ENCODE measurements at places on chromosomes 2 and 18. TPM values are rescaled to one million over a fixed set of nuclear protein-coding genes. Genes with fewer than 3 reads are reported as not detected.

The ADGRF3 gene
- total RNA-seq, result 5.8 TPM

The DNAH6 gene
- 0.89 TPM for total RNA-seq

The CRYBA2 gene
- not detected for total RNA-seq

The ACVR1C gene
- total RNA-seq, result 0.73 TPM

The SERPINB13 gene
- not detected for total RNA-seq

The ERLEC1 gene
- total RNA-seq, result 20.9 TPM

The ANKRD30B gene
- not detected for total RNA-seq

DNA sequence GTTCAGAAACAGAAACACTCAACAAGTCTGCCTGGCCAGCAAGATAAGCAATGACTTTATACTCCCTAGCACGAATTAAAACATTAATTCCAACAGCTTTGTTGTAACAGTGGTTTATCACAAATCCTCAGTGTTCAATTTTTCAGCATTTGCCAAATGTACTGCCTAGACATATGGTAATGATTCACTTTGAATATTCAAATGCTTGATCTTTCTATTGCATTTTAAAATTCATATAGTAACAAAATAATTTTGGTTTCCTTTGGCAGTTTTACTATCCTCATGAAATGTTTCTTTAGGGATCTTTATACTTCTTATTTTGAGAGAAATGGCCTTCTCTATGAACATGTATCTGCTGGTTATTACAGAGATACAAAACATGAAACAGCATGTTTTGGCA lies 851.8 kb upstream of the NXPH2 start:
- no peaks in the 10 kb centered on the region for H3K36me3 ChIP-seq
- H3K27ac ChIP-seq, result no peak overlapping the region
- H3K4me3 ChIP-seq, result no peak overlapping the region

- peak overlapping the region; percentile 7 for H3K27ac ChIP-seq
- peak; percentile 48 for DNase-seq
- H3K4me1 ChIP-seq, result no peaks in the 10 kb centered on the region
- H3K36me3 ChIP-seq, result peaks cover 56% of the 10 kb centered on the region
- H3K4me3 ChIP-seq, result no peak overlapping the region
Observed at GRCh38 chr2:197011801-197012641, 85.5 kb upstream of the PGAP1 start.

- no peaks in the 10 kb centered on the region for H3K4me1 ChIP-seq
- H3K36me3 ChIP-seq, result no peaks in the 10 kb centered on the region
- no peak overlapping the region for H3K4me3 ChIP-seq
- H3K27ac ChIP-seq, result no peak overlapping the region
Observed at GRCh38 chr2:240957656-240958365, 40.6 kb upstream of the SNED1 start.

DNA sequence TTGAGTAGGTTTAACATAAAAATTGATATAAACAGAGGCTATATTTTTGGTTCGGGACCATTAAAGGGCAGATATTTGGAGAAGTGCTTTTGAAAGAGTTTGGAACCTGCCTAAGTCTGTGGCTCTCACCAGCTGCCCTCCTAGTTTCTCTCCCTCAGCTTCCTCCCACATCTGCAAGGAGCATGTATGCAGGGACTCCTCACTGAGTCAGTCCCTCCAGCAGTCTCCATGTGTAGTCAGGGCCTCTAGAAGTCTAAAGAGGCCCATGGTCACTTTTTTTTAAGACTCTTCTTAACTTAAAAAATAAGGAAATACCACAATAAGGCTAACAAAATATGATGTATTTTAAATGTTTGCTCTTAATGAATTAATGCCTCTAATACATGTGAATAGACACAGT lies 220.0 kb upstream of the TANK start:
- no peaks in the 10 kb centered on the region for H3K36me3 ChIP-seq
- H3K27me3 ChIP-seq, result no peaks in the 10 kb centered on the region
- DNase-seq, result no peak
- no peak overlapping the region for H3K4me3 ChIP-seq
- no peaks in the 10 kb centered on the region for H3K4me1 ChIP-seq

GRCh38 chr18:50298443-50299284 lies 11.2 kb upstream of the CXXC1 start:
- DNase-seq, result no peak
- H3K27me3 ChIP-seq, result peaks cover 38% of the 10 kb centered on the region
- no peak overlapping the region for H3K27ac ChIP-seq

GRCh38 chr18:58738322-58738721 lies 67.1 kb downstream of the MALT1 start:
- no peaks in the 10 kb centered on the region for H3K27me3 ChIP-seq
- peaks cover 60% of the 10 kb centered on the region for H3K36me3 ChIP-seq
- H3K27ac ChIP-seq, result no peak overlapping the region
- DNase-seq, result no peak
- H3K4me3 ChIP-seq, result no peak overlapping the region

- peaks cover 50% of the 10 kb centered on the region for H3K4me1 ChIP-seq
- H3K4me3 ChIP-seq, result peak overlapping the region; percentile 85
- peaks cover 7% of the 10 kb centered on the region for H3K36me3 ChIP-seq
- peak overlapping the region; percentile 92 for H3K27ac ChIP-seq
Observed at GRCh38 chr18:77210249-77210648, 39.4 kb upstream of the GALR1 start.

DNA sequence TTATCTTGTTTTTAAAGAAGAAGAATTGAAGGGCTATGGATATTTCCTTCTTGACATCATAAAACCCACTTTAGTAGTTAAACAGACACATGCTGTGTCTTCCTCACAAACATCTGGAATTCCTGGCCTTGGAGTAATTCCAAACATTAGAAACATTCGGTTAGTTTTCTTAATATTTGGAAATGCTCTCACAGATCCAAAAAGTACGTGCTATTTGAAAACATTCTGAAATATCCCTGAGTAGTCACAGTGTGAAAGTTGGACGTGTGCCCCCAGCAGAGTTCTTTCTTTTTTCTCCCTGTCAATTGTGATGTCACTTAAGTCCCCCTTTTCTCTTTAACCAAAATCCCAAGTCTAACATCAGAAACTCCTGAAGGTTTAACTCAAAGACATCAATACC lies 91.3 kb downstream of the ANTXR1 start:
- no peak overlapping the region for H3K27ac ChIP-seq
- H3K4me1 ChIP-seq, result no peaks in the 10 kb centered on the region
- no peak for DNase-seq
- peaks cover 7% of the 10 kb centered on the region for H3K27me3 ChIP-seq
- H3K4me3 ChIP-seq, result no peak overlapping the region

DNA sequence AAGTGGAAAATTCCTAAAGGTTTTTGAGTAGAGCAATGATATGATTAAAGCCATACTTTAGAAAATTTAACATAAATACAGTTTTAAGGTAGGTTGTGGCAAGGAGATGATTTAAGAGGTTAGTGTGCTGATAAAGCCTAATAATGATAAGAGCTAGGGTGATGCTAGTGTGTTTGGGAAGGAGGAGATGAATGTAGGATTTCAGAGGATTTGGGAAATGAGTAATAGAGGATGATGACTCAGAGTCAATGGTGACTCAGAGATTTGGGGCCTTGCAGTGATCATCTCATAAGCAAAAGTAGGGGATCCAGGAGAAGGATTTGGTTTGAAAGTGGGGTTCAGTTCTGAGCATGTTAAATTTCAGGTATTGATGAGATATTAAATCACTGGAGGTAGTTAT lies 23.3 kb downstream of the STAMBP start:
- H3K4me1 ChIP-seq, result no peaks in the 10 kb centered on the region
- H3K27ac ChIP-seq, result no peak overlapping the region
- H3K4me3 ChIP-seq, result no peak overlapping the region
- no peak for DNase-seq
- H3K36me3 ChIP-seq, result peaks cover 55% of the 10 kb centered on the region

DNA sequence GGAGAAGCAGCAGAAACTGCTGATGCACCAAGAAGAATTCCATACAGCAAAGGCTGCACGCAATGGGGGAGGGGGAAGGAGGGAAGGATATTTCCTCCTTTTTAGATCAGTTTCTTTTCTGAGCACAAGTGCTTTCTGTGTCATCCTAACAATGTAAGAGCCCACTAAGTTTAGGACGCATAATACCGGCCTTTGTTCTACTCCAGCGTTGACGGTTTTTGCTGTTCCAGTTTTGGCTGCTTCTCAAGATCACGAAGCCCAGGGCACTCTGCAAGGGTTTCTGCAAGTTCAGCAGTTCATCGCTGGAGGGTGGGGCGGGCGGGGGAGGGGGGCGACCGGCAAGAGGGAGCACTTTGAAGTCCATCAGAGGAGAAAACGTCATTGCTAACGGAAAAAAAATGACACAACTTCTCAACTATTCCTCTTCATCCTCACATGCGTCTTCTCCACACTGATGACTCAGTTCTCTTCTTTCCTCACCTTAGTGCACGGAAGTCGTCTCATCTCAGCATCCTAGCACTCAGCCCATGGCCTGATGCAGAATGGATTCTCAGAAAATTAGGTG lies 8.7 kb downstream of the FAM178B start:
- no peak overlapping the region for H3K4me3 ChIP-seq
- H3K27me3 ChIP-seq, result peaks cover 4% of the 10 kb centered on the region
- H3K4me1 ChIP-seq, result peaks cover 16% of the 10 kb centered on the region
- DNase-seq, result no peak

- H3K4me1 ChIP-seq, result peaks cover 2% of the 10 kb centered on the region
- H3K27me3 ChIP-seq, result no peaks in the 10 kb centered on the region
- no peak overlapping the region for H3K4me3 ChIP-seq
- no peak overlapping the region for H3K27ac ChIP-seq
- DNase-seq, result no peak
Observed at GRCh38 chr2:165927353-165927752, 26.2 kb downstream of the TTC21B start.

DNA sequence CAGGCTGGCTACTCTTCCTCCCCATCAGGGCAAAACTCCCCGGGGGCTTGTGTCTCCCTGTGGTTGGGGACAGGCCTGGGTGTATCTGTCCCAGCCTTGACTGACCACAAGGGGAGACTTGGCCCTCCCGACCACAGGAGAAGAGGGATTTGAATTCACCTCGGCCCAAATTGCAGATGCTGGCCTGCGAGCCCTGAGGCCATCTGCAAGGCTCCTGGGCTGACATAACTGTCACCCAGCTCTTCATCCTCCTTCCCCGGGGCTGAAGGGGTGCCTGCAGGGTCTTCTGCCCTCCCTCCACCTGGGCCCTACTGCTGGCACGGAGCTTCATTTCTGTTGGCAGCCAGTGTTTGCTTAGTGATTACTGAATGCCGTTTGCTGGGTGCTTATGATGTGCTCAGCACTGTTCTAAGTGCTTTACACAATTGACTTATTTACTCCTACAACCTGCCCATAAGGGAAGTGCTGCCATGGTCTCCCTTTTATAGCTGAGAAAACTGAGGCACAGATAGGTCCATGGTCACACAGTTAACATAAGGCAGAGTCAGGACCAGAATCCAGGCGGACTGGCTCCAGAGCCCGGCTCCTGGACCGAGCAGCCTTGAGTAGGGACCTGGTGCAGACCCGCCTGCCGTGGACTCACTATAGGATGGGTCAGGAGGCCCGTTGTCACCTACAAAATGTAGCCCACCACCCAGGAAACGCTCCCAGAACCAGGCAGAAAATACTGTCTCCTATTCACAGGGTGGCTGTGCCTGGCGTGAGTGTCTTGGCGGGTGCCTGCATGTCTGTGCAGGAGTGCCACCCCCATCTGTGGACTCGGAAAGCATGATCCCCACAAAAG lies 18.9 kb downstream of the STEAP3 start:
- DNase-seq, result no peak
- H3K27ac ChIP-seq, result no peak overlapping the region
- no peaks in the 10 kb centered on the region for H3K36me3 ChIP-seq
- H3K4me1 ChIP-seq, result no peaks in the 10 kb centered on the region

DNA sequence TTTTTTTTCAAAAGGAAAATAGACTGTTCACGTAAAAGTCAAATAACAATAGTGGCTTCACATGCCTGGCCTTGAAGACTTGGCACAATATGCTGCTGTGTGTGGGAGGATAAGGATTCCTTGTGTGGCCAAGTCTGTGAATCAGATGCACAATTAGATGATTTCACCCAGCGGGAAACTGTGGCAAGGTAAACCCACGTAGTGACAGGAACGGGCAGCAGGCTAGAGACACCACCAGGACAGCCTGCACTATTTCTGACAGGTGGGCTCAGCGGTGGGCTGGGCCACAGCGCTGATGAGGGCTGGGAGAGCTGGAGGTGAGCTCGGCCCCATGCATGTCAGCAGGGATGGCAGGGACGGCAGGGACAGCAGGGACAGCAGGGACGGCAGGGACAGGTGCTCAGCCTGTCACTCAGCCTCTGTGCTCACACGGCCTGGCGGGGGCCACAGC lies 21.6 kb downstream of the SNORC start:
- no peak overlapping the region for H3K4me3 ChIP-seq
- H3K27me3 ChIP-seq, result peaks cover 3% of the 10 kb centered on the region
- H3K27ac ChIP-seq, result no peak overlapping the region
- DNase-seq, result no peak

GRCh38 chr2:200171731-200172482 lies 134.6 kb upstream of the SPATS2L start:
- no peaks in the 10 kb centered on the region for H3K36me3 ChIP-seq
- DNase-seq, result no peak
- H3K4me3 ChIP-seq, result no peak overlapping the region
- H3K27ac ChIP-seq, result no peak overlapping the region

DNA sequence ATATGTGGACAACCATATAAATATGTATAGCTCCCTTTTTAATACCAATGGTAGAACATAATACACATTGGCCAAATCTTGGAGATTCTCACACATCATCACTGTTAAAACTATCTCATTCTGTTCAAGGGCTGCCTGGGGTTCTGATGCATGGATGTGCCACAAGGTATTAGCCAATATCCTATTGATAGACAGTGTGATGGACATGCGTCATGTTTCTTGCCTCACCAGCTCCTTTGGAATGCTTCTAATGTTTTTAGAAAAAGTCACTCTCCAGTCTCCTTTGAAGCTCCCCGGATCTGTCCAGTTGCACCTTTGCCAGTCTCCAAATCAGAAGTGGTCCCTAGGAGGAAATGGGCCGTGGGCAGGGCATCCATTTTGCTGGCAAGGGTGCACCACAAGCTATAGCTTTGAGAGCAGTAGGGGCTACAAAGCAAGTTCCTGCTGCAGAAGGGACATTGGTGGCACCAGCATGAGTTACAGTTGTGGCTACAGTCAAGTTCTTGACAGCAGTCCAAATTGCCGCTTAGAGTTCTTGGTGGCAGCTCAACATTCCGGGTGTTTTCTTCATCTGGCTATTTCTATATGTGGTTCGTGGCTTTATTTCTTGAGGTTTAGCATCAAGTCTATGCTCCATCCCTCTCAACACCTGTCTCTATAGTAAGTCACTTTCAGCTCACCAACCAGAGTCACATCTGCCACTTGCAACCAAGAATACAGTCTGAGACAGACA lies 25.1 kb upstream of the ATRAID start:
- H3K27ac ChIP-seq, result no peak overlapping the region
- no peak overlapping the region for H3K4me3 ChIP-seq
- DNase-seq, result no peak
- no peaks in the 10 kb centered on the region for H3K36me3 ChIP-seq

- H3K27me3 ChIP-seq, result peaks cover 13% of the 10 kb centered on the region
- no peak overlapping the region for H3K4me3 ChIP-seq
- H3K27ac ChIP-seq, result no peak overlapping the region
- peaks cover 22% of the 10 kb centered on the region for H3K4me1 ChIP-seq
Observed at GRCh38 chr2:102197389-102198137, 10.7 kb downstream of the IL1RL2 start.

DNA sequence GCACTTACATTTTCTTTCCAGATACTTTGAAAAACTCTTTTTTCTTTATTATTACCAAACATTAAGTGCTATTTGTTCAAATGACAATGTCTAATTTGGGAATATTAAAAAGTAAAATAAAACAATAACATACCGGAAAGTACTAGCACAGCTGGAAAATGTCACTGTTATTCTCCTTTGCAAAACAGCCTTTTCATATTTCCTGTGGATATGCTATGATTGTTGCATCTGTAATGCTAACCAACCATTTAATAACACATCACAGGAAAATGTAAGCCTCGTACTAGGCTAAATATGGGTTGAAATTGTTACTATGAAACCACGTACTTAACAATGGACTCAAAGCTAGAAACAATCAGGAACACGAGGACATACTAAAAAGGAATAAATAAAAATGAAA lies 298.1 kb downstream of the CBLN2 start:
- H3K4me3 ChIP-seq, result no peak overlapping the region
- no peaks in the 10 kb centered on the region for H3K27me3 ChIP-seq
- no peaks in the 10 kb centered on the region for H3K4me1 ChIP-seq
- no peaks in the 10 kb centered on the region for H3K36me3 ChIP-seq
